ENCODE measurements at places on chromosomes 5 and 9.
A peak's percentile ranks its signal among the peaks of the same experiment; 100 is the strongest.

- no peaks in the 10 kb centered on the region for H3K4me1 ChIP-seq
- H3K36me3 ChIP-seq = no peaks in the 10 kb centered on the region
- H3K27me3 ChIP-seq = no peaks in the 10 kb centered on the region
- no peak overlapping the region for H3K27ac ChIP-seq
Observed at GRCh38 chr9:27473111-27473529, 51.0 kb upstream of the IFNK start.

- no peak overlapping the region for H3K4me3 ChIP-seq
- H3K27me3 ChIP-seq = no peaks in the 10 kb centered on the region
- no peak for DNase-seq
- no peaks in the 10 kb centered on the region for H3K4me1 ChIP-seq
- no peak overlapping the region for H3K27ac ChIP-seq
Observed at GRCh38 chr5:2173151-2173834, 290.6 kb upstream of the IRX4 start.

DNA sequence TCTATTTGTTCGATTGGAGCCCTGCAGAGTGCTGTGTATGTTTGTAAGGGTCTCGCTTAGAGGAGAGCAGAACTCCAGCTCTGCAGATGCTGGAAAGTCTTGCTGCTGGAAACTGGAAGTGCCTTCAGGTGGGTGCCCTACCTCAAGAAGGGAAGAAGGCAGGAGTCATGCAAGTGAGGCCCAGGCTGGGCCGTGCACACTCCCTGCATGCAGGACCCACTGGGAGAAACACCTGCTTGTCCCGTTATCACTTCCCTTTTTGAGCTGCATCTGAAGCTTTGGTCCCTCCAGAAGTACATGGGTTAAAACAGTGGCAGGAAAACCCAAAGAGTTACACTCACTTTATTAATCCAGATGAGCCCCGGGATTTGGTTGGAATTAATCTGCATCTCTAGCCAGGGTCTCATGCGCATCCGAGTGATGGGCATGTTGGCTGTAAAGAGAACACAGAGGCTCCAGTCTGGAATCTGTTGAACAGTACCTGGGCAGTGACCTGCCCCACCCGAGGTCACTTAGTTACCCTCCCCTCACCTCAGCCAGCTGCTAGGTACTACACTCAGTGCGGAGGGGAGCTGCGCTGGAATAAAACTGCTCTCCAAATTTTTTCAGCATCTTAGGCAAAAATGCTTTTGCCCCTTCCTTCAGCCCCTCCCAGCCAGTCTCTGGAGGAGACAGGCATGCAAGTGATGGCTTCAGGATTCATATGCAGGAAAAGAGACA lies 1.4 kb downstream of the IRF1 start:
- no peak for DNase-seq
- no peak overlapping the region for H3K27ac ChIP-seq
- peaks cover 15% of the 10 kb centered on the region for H3K4me1 ChIP-seq

GRCh38 chr5:34959323-34959722 lies 30.0 kb downstream of the DNAJC21 start:
- no peak for DNase-seq
- H3K27ac ChIP-seq = no peak overlapping the region
- H3K4me3 ChIP-seq = no peak overlapping the region
- H3K36me3 ChIP-seq = peaks cover 15% of the 10 kb centered on the region
- no peaks in the 10 kb centered on the region for H3K27me3 ChIP-seq
- H3K4me1 ChIP-seq = no peaks in the 10 kb centered on the region

- DNase-seq = no peak
- no peaks in the 10 kb centered on the region for H3K27me3 ChIP-seq
- no peaks in the 10 kb centered on the region for H3K36me3 ChIP-seq
- no peaks in the 10 kb centered on the region for H3K4me1 ChIP-seq
- no peak overlapping the region for H3K27ac ChIP-seq
Observed at GRCh38 chr9:15843931-15844330, 291.1 kb downstream of the CCDC171 start.

GRCh38 chr9:34252016-34252415 lies 73.2 kb downstream of the UBAP1 start:
- DNase-seq = no peak
- no peak overlapping the region for H3K4me3 ChIP-seq
- H3K4me1 ChIP-seq = no peaks in the 10 kb centered on the region
- no peak overlapping the region for H3K27ac ChIP-seq
- no peaks in the 10 kb centered on the region for H3K27me3 ChIP-seq
- peaks cover 9% of the 10 kb centered on the region for H3K36me3 ChIP-seq

GRCh38 chr9:29511680-29512079 lies 1938.4 kb upstream of the C9orf72 start:
- no peaks in the 10 kb centered on the region for H3K4me1 ChIP-seq

GRCh38 chr9:17775656-17776055 lies 196.8 kb downstream of the SH3GL2 start:
- no peak overlapping the region for H3K27ac ChIP-seq
- H3K36me3 ChIP-seq = no peaks in the 10 kb centered on the region
- DNase-seq = no peak
- no peak overlapping the region for H3K4me3 ChIP-seq
- peaks cover 3% of the 10 kb centered on the region for H3K4me1 ChIP-seq

DNA sequence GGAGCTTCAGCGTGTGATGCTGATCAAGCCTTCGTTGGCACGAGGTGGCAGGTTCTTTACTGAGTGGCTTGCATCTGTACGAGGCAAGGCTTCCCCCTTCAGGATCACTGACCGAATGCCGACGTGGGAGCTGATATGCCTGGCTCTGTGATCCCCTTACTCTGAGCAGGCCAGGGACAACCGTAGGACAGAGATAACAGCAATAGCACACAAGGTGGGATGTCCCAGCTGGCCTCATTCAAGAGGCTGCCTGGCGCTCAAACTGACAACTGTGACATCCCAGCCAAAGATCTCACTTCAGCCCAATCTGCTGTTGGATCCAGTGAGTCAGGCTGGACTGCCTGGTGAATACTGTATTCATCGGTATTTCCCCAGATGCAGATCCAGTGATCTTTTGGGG lies 199.4 kb upstream of the PANK3 start:
- DNase-seq = no peak
- no peaks in the 10 kb centered on the region for H3K27me3 ChIP-seq
- H3K4me1 ChIP-seq = peaks cover 8% of the 10 kb centered on the region
- H3K4me3 ChIP-seq = no peak overlapping the region

DNA sequence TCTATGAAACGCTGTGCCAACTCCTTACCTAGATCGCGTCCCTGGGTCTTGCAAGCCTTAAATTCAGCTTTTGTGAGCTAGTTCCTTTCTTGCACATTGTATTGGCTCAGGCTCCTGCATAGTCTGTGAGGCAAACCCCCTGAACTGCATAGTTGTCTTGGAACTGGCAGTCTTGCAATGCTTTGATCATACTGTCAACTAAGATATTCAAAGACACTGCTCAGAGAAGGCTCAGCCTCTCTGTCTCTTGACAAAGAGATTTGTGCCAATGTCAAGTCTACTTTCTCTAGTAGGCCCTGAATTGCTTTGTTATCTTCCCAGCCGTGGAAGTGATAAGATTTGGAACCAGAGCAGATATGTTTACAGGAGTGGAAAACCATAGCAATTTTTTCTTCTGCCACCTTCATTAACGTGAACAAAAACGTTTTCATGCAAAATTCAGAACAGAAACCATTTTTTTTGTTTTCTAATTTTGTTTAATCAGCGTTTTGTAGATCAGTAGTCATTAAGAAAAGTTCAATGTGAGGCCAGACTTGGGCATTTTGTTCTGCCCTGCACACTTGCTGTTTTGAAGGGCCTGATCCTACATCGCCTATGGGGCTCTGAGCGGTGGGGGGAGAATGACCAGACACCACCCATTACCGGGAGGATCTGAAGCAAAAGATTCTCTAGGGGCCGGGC lies 27.6 kb upstream of the ENTREP1 start:
- H3K36me3 ChIP-seq = no peaks in the 10 kb centered on the region
- no peaks in the 10 kb centered on the region for H3K4me1 ChIP-seq
- H3K27ac ChIP-seq = no peak overlapping the region
- H3K27me3 ChIP-seq = no peaks in the 10 kb centered on the region
- H3K4me3 ChIP-seq = no peak overlapping the region

- peak; percentile 10 for DNase-seq
- no peak overlapping the region for H3K4me3 ChIP-seq
- no peaks in the 10 kb centered on the region for H3K27me3 ChIP-seq
- peaks cover 6% of the 10 kb centered on the region for H3K4me1 ChIP-seq
- H3K36me3 ChIP-seq = 0 out of 2 replicates have a peak, but pooled peaks cover 2% of the 10 kb centered on the region
Observed at GRCh38 chr5:143337946-143338345, 65.5 kb downstream of the NR3C1 start.

DNA sequence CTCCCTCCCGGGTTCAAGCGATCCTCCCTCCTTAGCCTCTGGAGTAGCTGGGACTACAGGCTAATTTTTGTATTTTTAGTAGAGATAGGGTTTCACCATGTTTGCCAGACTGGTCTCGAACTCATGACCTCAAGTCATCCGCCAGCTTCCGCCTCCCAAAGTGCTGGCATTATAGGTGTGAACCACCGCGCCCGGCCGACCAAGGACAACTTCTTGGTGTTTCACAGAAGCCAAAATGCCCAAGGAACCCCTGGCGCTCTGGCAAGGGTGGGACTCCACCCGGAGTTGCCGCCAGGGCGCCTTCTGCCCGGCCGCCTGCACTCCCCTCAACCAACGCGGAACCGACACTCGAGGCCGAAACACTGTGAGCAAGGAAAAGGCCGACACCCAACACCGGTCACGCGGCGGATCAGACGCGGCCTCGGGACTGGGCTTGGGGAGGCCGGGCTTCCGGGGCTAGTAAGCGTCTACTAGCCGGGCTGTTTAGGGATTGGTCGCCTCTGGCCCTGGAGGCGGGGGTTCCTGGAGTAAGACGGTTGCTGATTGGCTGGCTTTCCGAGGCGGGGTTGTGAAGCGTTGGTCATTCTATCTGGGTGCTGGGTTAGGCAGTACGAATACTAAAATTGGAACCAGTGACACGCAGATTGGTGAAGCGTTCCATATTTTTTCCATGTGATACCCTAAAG lies 7.7 kb upstream of the CFAP157 start:
- no peak overlapping the region for H3K27ac ChIP-seq
- H3K27me3 ChIP-seq = no peaks in the 10 kb centered on the region
- no peak overlapping the region for H3K4me3 ChIP-seq

Measured in SJCRH30 (cell line).